Pancreas (tissue), 10 donors: ENCODE measurements at places on chromosomes 2 and 18. TPM values are rescaled to one million over a fixed set of nuclear protein-coding genes. Genes with fewer than 3 reads are reported as not detected.

DNA sequence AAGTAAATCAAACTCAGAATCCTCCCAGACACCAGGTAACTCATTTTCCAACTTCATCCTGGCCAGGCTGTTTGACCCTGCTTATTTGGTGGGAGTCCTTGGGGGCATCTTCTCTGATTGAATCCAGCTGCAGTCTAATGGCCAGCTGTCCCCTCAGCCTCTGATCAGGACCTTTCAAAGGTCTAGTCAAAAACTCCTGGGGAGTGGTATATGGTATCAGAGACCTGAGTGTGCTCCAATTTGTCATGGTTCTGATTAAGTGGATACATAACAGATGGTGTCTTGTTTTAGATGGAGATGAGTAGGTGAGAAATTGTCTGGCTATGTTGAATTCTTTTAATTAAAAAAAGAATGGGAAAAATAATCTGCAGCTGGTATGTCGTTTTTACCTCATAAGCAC is 842.6 kb upstream of the ACVR2A start:
- no peak overlapping the region for H3K4me3 ChIP-seq
- no peak overlapping the region for H3K27ac ChIP-seq
- DNase-seq = no peak
- H3K36me3 ChIP-seq = no peaks in the 10 kb centered on the region

DNA sequence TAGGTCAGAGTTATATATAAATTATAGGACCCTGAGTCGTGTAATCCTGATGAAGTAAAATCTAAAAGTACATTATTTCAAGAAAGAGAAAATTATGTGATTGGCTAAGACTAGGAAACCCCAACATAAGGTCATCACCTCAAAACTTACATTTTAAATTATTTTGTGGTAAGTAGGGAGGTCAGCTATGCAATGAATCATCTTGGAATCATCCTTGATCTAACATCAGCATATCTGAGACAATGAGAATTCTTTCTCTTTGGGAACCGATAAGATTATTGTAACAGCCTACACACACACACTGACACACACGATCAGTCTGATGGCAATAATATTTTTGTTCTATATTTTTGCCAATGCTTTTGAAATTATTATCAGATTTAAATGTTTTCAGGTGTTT is 904.8 kb upstream of the CHAC2 start:
- DNase-seq = no peak
- H3K4me1 ChIP-seq = no peaks in the 10 kb centered on the region
- no peak overlapping the region for H3K27ac ChIP-seq
- H3K36me3 ChIP-seq = no peaks in the 10 kb centered on the region
- H3K27me3 ChIP-seq = no peaks in the 10 kb centered on the region
- no peak overlapping the region for H3K4me3 ChIP-seq

DNA sequence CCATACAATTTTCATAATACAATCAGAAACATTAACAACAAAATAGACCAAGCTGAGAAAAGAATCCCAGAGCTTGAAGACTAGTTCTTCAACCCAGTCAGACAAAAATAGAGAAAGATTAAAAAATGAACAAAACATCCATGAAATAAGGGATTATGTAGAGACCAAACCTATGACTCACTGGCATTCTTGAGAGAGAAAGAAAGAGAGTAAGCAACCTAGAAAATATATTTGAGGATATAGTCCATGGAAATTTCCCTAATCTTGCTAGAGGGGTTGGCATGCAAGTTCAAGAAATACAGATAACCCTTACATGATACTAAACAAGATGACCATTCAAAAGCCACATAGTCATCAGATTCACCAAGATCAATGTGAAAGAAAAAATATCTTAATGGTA is 281.7 kb downstream of the CCDC85A start:
- H3K27ac ChIP-seq = no peak overlapping the region
- no peak for DNase-seq
- H3K36me3 ChIP-seq = no peaks in the 10 kb centered on the region
- no peak overlapping the region for H3K4me3 ChIP-seq
- H3K4me1 ChIP-seq = no peaks in the 10 kb centered on the region

DNA sequence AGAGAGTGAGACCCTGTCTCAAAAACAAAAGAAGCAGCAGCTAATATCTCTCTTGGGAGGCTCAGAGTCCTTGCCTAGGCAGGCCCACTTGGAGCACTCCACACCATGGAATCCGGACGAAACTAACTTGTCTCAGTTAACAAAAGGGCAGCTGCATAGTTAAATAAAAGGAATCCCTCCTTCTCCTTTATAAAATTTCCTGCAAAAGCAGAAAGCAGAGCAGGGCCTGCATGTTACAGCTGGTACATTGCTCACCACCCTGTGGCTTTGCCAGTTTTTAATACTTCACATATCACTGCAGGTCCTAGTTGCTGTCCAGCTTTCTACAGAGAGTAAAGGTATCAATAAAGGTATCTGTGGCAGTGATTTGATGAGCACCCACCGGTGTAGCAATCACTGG is 93.6 kb downstream of the ASAP2 start:
- H3K27me3 ChIP-seq = no peaks in the 10 kb centered on the region
- H3K4me1 ChIP-seq = no peaks in the 10 kb centered on the region
- no peak overlapping the region for H3K27ac ChIP-seq
- H3K36me3 ChIP-seq = no peaks in the 10 kb centered on the region
- DNase-seq = no peak
- H3K4me3 ChIP-seq = no peak overlapping the region

The RAB6C gene
- total RNA-seq = not detected

The IGFBP2 gene
- 168 TPM for total RNA-seq

DNA sequence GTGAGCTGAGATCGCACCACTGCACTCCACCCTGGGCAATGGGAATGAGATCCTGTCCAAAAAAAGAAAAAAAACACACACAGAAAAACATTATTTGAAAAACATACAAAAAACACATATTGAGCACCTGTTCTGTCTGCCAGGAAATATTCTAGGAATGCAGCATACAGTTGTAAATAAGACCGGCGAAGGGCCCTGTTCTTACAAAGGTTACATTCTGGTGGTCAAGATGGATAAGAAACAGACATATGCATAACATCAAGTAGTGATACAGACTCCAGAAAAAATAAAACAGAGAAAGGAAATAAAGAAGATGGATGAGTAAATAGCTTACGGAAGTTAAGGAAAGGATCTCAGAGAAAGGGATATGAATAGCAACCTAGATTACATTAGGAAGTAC is 159.8 kb downstream of the GALNT3 start:
- no peaks in the 10 kb centered on the region for H3K36me3 ChIP-seq
- no peak for DNase-seq
- no peak overlapping the region for H3K27ac ChIP-seq

- H3K4me3 ChIP-seq = no peak overlapping the region
- no peaks in the 10 kb centered on the region for H3K36me3 ChIP-seq
- H3K4me1 ChIP-seq = no peaks in the 10 kb centered on the region
- H3K27ac ChIP-seq = no peak overlapping the region
- no peaks in the 10 kb centered on the region for H3K27me3 ChIP-seq
Measured at GRCh38 chr2:85819811-85820510, 66.2 kb downstream of the ATOH8 start.

DNA sequence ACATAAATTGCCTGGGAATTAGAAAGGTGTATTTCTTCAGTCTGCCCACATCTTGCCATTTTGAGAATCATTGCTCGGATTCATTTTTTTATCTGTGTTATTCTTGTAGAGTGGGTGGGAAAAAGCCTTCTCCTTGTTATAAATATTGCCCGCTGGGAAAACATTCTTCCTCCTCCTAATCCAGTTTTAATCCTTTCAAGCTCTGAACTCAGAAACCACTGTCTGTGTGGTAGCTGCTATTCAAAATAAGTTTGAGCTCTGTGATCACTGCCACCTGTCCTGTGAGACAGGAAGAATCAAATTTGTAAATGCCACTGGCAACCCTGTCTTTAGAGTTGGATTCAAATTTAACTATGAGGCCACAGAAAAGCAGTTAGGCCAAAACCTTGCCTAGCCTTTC is 1875.2 kb upstream of the PIK3C3 start:
- H3K36me3 ChIP-seq = no peaks in the 10 kb centered on the region
- no peak overlapping the region for H3K27ac ChIP-seq
- H3K4me3 ChIP-seq = no peak overlapping the region
- no peaks in the 10 kb centered on the region for H3K4me1 ChIP-seq
- DNase-seq = no peak

DNA sequence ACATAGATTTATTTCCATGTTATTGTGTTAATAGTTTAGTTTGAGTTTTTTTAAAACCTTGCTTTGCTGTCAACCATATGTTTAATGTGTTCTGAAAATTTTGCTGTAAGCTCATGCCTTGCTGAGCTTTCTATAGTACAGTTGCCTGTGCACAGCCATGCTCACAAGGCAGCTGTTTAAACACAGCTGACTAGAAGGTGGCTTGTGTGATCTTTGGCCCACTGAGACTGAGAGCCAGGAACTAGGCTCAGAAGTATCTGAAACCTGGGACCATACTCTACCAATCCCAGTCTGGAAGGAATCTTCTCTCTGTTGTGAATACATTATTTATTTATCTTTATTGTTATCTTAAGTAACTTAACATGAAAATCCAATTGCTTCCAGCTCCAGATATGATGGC is 350.5 kb downstream of the KIAA1328 start:
- peaks cover 16% of the 10 kb centered on the region for H3K4me1 ChIP-seq
- H3K36me3 ChIP-seq = no peaks in the 10 kb centered on the region
- no peak overlapping the region for H3K4me3 ChIP-seq

The CD8B2 gene
- not detected for total RNA-seq

GRCh38 chr18:392928-393573 is 107.5 kb downstream of the COLEC12 start:
- DNase-seq = no peak
- no peak overlapping the region for H3K4me3 ChIP-seq
- H3K4me1 ChIP-seq = peaks cover 27% of the 10 kb centered on the region
